ENCODE measurements at places on chromosomes 1 and 21.

- no peak for DNase-seq
Measured at GRCh38 chr21:43853851-43854772, 10.9 kb upstream of the AGPAT3 start.

- no peak for DNase-seq
Measured at GRCh38 chr1:8892026-8892425, 13.5 kb upstream of the ENO1 start.

- DNase-seq = no peak
Measured at GRCh38 chr21:43921571-43921978, 56.6 kb downstream of the AGPAT3 start.

GRCh38 chr1:180732866-180733265 is 101.0 kb downstream of the XPR1 start:
- DNase-seq = no peak

All from HFF-Myc (cell line).